ENCODE measurements at places on chromosomes 3 and 15. TPM values are rescaled to one million over a fixed set of nuclear protein-coding genes. Genes with fewer than 3 reads are reported as not detected.

ANKRD63 gene
- total RNA-seq = 0.65 TPM

IQGAP1 gene
- 70.4 TPM for total RNA-seq

CDC25A gene
- 0.94 TPM for total RNA-seq

SLC25A26 gene
- 32.0 TPM for total RNA-seq

GRCh38 chr15:70535955-70536338, 227.4 kb downstream of the UACA start:
- DNase-seq = no peak

DNA sequence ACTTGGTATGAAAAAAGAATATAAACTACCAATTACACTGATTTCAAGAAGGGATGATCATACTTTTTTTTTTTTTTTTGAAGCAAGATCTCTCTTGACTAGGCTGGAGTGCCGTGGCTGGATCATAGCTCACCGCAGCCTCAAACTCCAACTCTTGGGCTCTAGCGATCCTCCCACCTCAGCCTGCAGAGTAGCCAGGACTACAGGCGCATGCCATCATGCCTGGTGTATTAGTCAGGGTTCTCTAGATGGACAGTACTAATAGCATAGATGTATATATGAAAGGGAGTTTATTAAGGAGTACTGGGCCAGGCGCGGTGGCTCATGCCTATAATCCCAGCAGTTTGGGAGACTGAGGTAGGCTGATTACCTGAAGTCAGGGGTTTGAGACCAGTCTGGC, 11.5 kb upstream of the SEC11A start:
- DNase-seq = no peak
